ENCODE measurements at places on chromosomes 7 and 10. TPM values are rescaled to one million over a fixed set of nuclear protein-coding genes. Genes with fewer than 3 reads are reported as not detected.

- DNase-seq: no peak
These were observed 205.2 kb upstream of the PDE1C start for GRCh38 chr7:32275216-32276009.

DNA sequence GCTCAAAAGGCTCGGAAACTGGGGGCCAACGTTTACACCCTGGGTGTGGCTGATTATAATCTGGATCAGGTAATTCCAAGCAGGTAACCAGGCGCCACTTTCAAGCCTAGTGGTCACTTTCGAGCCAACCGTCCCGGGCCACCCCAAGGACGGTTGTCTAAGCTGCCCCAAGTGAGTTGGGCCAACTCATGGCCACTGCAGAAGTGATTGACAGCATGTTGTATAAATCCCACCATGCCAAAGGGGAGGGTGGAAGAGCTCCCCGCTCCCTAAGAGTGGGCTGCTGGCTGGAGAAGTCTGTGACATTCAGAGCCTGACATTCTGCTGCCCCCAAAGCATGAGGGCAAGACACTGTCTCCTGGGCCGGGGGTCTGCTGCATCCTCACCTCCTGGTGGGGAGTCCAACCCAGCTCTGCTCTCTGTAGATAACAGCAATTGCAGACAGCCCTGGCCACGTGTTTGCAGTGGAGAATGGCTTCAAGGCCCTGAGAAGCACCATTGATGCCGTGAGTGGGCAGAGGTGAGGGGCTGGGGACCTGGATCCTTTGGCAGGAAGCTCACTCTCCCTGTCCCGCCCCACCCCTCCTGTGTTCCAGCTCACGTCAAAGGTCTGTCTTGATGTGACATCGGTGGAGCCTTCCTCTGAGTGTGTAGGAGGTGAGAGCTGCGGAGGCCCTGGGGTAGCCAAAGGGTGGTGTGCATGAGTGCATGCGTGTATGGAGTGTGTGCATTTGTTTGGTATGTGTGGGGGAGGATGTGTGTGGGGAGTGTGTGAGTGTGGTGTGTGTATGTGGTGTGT, 10.8 kb downstream of the ANTXRL start:
- DNase-seq: no peak

DNA sequence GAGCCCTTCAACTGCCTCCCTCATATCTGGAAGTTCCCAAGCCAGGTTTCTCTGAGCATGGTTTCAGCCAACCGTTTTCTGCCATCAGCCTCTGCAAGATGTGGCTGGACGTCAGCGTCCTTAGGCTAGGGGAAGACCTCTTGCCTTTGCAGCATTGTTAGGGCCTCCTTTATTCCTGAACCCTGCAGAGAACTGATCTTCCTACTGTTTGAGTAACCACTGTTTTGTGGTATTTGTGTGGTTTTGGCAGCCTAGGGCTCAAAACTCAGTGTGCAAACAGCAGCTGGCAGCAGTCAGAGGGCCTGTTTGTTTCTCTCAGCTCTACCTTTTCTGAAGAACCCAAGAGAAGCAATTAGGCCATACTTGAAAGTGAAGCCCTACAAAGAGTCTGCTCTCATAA, 83.4 kb upstream of the SEMA3E start:
- no peak for DNase-seq

Gene ETV1
- total RNA-seq: 25.7 TPM

Gene LIPM
- total RNA-seq: not detected

DNA sequence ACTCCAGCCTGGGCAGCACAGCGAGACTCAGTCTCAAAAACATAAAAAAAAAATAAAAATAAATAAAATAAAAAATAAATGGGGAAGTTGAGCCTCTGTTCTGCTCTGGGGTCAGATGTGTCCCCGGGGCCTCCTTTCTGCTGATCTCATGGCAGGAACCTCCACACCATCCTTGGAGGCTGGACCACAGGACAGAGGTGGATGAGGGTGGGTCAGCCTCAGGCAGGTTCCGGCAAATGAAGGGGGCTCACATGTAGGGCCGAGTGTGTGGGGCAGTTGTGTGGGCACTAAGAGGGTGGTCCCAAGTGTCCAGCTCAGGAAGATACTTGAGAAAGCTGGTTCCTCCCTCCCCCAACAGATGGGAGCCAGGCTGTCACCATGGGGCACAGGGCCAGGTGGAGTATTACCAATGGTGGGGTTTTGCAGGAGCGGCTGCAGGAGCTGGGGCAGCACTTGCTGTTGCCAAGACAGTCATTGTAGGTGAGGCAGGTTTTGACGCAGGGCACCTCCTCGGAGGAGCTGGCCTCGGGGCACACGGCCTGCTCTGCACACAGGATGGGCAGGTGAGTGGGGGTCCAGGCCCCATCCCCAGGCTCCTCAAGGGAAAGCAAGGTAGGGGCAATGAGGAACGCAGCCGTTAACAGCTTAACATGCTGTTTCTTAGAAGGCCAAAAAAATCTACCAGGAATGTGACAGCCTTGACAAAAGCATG, 13.9 kb upstream of the TBRG4 start:
- no peak for DNase-seq

Gene MYL10
- not detected for total RNA-seq

Gene TMEM184A
- total RNA-seq: 0.30 TPM

Gene FZD8
- 6.6 TPM for total RNA-seq

DNA sequence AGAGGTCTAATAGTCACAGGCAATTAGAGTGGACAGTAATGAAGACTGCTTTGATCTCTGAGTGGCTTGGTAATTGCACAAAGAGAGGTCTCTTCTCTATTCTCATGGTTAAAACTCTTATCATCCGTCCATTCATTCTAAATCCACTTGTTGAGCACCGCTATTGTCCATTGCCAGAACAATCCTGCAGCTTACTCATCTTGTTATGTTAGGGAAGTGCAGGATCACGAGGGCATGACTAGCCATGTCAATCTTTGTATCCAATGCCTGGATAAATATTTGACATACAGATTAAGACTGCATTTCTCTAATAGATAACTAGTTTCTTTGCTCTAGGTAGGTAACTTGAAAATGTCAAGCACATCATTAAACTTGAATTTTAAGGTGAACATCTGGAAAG, 14.9 kb downstream of the SFTPD start:
- DNase-seq: no peak

DNA sequence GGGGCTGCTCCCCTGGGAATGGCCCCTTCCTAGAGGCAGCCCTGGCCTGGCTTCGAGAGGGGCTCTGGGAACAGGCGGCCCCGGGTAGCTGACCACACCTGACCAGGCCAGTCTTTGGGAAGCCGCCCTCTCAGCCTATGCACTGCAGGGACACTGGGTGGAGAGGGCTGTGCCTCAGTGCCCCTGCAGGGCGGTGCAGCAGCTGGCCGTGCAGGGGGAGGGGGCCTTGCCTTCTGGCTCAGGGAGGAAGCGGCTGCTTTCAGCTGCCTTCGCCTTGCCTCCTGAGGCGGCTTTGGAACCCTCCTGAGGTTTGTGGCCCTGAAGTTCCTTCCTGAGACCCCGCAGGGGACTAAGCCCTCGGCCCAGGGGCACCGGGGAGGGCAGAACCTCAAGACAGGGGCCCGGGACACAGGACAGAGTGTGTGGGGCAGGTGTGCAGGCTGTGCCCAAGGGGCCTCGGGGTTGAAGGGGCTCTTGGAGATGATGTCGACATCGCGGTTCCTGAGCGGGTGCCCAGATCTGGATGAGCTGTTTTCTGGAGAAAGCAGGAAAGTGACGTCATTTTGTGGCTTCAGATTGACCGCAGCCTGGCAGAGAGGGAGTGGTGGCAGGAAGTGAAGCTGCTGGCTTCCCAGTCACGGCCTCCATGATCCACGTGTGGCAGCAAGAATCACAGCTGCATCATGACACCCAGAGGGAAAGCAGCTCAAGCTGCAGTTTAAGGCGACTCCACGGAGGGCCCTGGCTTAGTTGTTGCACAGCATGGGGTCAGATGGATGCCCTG, 17.7 kb downstream of the ADAM8 start:
- peak; percentile 90 for DNase-seq

Gene ANKRD2
- 152 TPM for total RNA-seq

GRCh38 chr7:382043-382400, 92.1 kb downstream of the FOXL3 start:
- no peak for DNase-seq

- no peak for DNase-seq
These were observed 1.7 kb downstream of the LIPM start for GRCh38 chr10:88804083-88804812.
